Fibroblast of skin of right quadriceps (primary cell): ENCODE measurements at places on chromosomes 5 and 9.

GRCh38 chr5:155418960-155419579, 405.5 kb downstream of the KIF4B start:
- no peak for DNase-seq

GRCh38 chr5:4018007-4018406, 422.4 kb downstream of the IRX1 start:
- no peak for DNase-seq

DNA sequence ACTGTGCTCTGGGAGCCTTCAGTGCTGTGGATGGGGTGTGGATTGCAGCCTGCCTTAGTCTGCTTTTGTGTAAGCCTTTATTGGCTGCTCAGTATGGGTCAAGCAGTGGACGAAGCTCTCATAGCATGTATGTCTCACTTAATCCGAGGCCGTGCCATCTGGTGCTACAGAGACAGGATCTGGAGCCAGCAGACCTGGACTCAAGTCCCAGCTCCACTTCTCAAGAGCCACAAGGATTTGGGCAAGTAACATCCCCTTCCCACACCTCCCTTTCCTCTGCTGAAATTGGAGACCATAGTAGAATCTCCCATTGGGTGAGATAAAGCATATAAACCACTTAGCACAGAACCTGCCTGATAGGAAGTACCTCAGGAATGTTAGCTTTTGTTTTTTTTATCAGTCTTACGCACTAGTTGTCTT, 23.4 kb upstream of the LECT2 start:
- no peak for DNase-seq

DNA sequence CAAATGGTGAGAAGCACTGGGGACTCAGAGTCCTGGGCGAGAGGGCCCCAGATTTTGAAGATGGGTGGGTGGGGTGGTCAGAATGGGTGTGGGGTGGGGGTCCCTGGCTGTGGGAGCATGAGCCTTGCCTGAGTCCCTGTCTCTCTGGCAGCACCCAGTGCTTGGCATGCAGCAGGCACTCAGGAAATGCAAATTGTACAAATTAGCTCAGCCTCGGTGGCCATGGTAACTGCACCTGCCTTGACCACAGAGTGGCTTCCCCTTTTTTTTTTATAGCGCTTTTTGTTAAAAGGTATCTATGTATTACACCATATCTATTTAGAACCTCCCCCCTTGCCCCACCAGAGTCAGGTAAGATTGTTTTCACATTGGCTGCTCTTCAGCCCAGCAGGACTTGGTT, 19.2 kb upstream of the PITX1 start:
- DNase-seq: no peak

GRCh38 chr9:109248133-109248581, 72.7 kb downstream of the EPB41L4B start:
- DNase-seq: peak; percentile 12

- no peak for DNase-seq
These were observed 51.2 kb downstream of the TARS1 start for GRCh38 chr5:33491941-33492340.

- no peak for DNase-seq
These were observed 6.7 kb downstream of the CNTFR start for GRCh38 chr9:34582787-34583186.

DNA sequence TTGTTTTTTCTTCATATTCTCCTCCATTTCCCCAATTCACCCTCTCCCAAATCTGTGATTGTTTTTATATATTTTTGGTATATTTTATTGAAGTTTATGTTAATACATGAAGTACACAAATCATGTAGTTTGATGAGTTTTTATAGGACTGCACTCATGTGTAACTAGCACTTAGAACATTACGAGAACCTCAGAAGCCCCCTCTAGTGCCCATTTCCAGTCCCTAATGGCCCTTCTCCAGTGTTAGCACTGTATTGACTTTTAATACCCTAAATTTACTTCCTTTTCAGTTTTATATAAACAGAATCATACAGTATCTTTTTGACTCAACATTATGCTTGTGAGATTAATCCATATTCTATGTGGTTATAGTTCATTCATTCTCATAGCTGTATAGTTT, 18.5 kb upstream of the FKTN start:
- no peak for DNase-seq

- no peak for DNase-seq
These were observed 354.8 kb downstream of the ENC1 start for GRCh38 chr5:74285675-74286280.

- no peak for DNase-seq
These were observed 159.0 kb upstream of the SLC12A2 start for GRCh38 chr5:127924606-127925005.

- DNase-seq: no peak
These were observed 54.1 kb downstream of the USP20 start for GRCh38 chr9:129889122-129889940.

DNA sequence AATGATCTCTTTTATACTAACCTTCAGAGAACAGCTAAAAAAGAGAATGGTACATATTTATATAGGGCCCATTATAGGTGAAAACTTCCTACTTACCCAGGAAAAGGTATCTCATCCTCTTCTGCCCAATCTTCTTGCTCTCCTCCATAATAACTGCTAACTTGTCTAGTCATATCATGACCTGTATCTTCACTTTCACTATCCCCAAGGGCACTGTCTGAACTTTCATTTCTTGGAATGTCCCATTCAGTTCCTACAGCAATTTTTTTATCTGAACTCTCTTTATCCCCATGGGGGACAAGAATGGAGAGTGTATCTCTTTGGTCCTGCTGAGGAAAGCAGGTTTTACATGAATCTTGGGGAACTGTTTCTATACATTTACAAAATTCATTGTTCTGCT, 36.4 kb upstream of the RAPGEF6 start:
- DNase-seq: no peak

DNA sequence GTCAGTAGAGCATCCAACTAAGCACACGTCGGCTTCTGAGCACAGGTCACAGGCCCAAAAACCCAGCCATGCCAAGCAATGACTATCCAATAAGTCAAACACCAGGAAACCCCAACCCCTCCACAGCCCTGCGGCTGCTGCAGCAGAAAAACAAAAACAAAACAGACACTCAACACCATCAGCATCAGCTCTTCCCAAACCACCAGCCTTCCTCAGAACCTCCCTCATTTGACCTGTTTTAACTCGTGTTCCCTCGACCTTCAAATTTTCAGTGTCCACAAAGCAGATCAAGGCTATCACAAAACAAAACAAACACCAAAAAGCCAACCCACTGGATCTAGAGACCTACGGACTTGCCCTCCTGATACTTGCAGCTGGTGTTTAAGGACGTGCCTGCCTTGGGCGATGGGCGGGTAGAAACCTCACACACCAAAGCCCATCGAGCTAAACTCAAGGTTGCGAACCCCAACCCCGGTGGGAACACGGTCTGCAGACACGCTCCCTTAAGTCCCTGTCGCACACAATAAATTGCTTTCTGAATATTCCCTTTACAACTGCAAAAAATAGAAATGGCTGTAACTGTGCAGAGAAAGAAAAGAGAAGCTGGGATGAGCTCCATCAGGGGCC, 247.1 kb upstream of the ANKRD55 start:
- DNase-seq: no peak

DNA sequence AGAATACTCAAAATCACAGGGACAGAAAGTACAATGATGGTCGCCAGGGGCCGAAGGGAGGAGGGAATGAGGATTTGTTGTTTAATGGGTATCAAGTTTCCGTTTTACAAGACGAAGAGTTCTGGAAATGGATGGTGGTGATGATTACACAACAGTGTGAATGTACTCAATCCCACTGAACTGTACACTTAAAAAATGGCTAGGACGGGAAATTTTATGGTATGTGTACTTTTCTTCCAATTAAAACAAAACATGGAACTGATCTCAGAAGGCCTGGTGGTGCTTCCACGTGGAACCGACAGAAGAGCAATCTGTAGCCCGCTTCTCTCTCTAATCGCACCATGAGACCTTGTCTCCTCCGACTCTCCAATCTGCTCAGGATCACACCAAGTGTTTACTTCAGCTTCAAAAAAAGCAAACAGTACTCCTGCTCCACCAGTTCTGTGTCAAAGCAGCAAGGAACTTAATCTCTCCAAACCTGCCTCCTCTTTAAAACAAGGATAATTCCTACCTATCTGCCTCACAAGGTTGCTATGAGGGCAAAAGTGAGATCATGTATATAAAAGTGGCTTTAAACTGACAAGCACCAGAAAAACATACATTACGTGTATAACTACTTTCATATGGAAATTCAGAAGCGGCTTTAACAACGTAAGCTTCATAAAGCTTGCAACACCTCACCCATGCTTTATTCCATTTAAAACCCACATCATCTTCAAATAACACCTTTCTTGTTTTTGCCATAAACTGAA, 2.1 kb downstream of the ECPAS start:
- peak; percentile 13 for DNase-seq

- DNase-seq: no peak
These were observed 21.2 kb downstream of the LVRN start for GRCh38 chr5:115983519-115983918.

DNA sequence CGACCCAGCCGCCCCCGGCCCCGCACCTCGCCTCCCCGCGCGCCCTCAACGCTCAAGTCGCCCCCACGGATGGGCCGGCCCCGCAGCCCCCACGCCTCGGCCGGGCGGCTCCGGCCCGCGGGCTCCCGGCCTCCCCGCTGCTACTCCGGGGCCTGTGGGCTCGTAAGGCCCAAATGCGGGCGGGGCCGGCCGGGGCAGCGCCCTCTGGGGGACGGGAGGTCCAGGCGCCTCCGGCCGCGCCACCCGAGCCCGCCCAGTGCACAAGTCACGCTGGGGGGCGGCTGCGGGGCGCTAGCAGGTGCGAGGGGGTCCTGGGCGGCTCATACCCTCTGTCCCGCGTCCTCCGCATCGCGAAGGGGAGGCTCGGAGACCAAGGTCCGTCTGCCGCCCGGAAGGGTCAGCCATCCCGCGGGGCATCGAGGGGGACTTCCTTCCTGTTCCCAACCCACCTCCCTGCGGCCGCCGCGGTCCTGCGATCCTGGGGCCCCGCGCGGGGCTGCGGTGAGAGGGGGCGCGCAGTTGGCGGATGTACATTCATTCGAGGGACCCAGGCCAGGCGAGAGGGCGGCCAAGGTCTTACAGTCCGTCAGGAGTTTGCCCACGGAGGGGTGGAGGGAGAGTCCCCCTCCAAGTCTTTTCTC, at the start of gene CIZ1:
Gene CIZ1, minus strand, starts transcription at position 167 of the 641 bp plus-strand sequence. CDS start 715 bp downstream, outside the sequence.
- peak; percentile 74 for DNase-seq

- DNase-seq: peak; percentile 68
These were observed 183.9 kb downstream of the C9orf50 start for GRCh38 chr9:129436751-129437625.

GRCh38 chr9:122226142-122226757, 2.5 kb downstream of the LHX6 start:
- DNase-seq: no peak

DNA sequence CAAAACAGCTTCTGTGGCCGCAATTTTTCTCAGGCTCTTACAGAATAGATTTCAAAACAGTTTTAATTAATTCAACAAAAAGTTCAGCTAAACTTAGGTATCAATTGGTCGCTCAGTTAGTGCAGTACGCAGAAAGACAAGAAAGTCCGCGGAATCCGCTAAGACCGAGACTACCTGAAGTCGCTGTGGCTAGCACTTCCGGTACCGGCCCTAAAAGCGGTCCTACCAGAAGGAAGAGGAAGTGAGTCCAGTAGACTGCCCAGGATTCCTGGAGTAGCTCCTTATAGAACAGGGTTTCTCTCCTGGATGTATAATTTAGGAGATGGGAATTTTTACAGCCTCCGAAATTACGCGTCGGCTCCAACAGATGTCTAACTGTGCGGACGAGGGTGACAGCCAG, 16.6 kb upstream of the PCDHB2 start:
- no peak for DNase-seq

- no peak for DNase-seq
These were observed 12.1 kb downstream of the NR4A3 start for GRCh38 chr9:99833735-99834134.

- DNase-seq: no peak
These were observed 21.0 kb downstream of the LARP1 start for GRCh38 chr5:154776167-154776566.

DNA sequence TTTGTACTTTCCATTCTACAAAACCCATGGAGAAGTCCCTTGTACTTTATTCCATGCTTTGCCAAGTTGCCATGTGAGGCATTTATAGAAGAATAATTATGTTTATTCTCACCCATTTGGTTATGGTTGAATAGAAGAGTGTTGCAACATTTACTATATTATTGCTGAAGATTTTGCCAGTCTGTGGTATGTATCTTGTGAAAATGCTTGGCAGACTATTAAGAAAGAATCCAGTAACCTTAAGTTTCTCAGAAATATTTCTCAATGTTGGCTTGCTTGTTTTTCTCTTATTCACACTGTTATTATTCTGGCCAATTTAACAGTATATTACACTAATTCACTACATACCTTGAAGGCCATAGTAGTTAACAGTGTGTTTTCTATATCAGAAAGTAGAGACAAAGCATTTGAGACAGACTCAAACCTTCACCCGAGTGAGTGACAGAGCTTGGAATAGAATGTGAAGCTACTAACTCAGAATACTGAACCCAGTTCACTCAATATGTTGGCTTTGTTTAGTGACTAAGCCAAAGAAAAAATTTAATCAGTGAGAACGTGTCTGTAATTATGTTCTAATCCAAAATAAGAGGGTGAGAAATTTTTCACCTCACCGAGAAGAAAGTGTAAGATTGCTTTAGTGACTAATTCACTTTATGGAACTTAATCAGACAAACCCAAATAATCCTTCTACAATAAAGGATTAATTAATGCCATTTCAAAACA, 184.4 kb downstream of the CWC27 start:
- no peak for DNase-seq

- DNase-seq: no peak
These were observed 7.1 kb upstream of the HAND1 start for GRCh38 chr5:154485096-154485491.

DNA sequence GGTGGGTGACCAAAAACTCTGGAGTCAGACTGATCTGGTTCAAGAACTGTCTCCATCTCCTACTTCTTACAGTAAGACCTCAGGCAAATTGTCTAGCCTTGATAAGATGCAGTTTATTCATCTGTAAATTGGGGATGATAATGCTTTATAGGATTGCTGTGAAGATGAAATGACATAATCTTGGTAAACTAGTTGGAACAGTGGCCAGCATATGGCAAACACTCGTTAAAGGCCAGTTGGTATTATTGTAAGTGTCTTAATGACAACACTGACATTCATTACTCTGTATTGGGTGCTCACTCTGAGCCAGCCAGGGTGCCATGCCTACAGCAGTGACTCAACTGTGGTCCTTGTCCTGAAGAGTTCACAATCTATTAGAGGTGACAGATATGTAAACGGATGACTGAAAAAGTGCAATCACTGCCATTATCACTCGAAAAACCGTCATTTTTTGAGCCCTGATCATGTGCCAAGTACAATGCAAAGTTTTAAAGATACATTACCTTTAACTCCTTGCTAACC, 84.9 kb upstream of the HSPA9 start:
- no peak for DNase-seq

- no peak for DNase-seq
These were observed 10.5 kb downstream of the ZDHHC12 start for GRCh38 chr9:128713411-128713780.

DNA sequence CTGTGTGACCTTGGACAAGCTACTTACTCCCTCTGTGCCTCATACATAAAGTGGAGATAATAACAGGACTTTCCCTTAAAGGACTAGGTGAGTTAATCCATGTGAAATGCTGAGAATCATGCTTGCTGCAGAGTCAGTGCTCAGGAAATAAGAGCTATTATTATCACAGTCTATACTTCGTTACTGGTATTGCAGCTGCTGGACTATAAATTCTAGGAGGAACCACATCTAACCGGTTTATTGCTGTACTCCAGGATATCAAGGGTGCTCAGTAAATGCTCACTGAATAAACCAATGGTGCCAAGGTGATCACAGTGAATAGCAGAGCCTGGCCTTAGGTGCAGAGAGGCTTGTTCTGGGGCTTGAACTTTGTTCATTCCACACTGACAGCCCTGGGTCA, 69.3 kb downstream of the HSPA4 start:
- DNase-seq: no peak

GRCh38 chr5:178078197-178079010, 34.9 kb upstream of the N4BP3 start:
- peak; percentile 52 for DNase-seq
